NCI-H187 treated with DMSO at 0.1 percent for 48 hours (cell line): ENCODE measurements at places on chromosomes 6 and 20.

GRCh38 chr6:154872542-154873114 is 122.5 kb upstream of the TIAM2 start:
- DNase-seq = peak; percentile 78

DNA sequence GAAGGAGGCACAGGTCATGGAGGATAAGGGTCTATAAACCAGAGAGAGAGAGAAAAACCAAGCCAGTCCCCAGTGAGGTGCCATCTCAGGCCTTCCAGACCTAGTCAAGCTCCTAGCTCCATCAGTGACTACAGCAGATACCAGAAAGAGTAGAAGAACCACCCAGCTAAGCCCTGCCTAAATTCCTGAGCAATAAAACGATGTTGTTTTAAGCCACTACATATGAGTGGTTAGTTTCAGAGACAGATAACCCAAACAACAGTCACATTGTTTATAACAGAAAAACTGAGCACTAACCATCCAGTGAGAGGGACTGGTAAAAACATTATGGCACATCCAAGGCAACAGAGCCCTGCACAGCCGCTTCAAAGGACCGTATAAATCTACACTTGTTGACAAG is 59.2 kb downstream of the BMP7 start:
- no peak for DNase-seq

GRCh38 chr6:168012431-168013249 is 15.2 kb downstream of the KIF25 start:
- DNase-seq = no peak

GRCh38 chr6:43747784-43748183 is 22.2 kb upstream of the VEGFA start:
- DNase-seq = no peak

GRCh38 chr20:37734228-37734985 is 40.6 kb downstream of the CTNNBL1 start:
- DNase-seq = no peak

- DNase-seq = no peak
These were observed 256.7 kb downstream of the BMP7 start for GRCh38 chr20:57009775-57010174.

DNA sequence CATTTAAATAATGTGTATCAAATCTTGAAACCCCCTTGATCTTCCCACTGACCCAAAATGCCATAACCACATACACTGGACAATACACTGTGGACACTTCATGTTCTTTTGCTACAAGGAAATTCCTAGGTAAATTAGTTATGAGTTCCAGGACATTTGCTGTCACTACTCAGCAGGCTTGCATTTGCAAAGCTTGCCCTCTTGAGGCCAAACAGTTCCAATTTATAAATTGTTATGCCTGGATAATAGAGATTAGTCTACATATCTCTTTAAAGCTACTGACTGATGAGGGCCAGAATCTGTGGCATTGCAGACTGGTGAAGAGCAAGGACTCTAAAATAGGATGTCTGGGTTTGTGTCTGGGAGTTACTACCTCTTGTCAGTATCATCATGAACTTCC is 17.4 kb upstream of the RAB32 start:
- DNase-seq = no peak

DNA sequence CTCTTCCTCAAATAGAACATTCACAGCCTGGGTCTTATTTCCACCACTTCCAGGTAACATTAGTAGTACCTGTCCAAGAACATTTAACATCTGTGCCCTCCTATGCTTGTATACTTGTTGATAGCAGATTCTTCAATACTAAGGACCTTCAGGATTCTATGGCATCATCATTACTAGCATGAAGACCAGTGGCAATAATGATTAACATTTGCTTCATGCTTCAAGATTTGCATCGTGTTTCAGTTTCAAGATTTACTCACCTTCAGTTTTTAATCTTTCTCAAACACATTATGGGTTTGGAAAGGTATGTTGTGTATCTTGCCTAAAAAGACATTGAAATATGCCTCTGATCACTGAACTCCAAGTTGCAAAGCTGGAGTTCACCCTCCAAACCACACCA is 412.8 kb upstream of the NRSN1 start:
- DNase-seq = no peak

DNA sequence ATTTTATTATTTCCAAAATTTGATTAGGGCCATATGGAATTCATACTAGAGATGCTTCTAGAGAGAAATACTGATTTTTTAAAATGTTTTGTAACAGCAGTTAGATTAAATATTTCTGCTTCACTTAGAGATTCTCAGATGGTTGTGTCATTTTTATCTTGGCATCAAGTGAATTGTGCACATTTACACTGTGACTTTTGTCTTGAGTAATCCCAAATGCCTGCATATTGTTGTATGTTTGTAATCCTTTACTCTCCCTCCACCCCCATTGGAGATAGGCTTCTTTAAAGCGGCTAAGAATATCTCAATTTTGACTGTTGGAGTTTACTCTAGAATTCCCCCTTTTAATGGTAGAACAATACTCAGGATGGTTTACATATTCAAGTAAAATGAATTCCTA is 19.0 kb downstream of the STX16 start:
- no peak for DNase-seq

- DNase-seq = no peak
These were observed 4.6 kb upstream of the GUCA1B start for GRCh38 chr6:42199106-42199981.

GRCh38 chr20:6819599-6819998 is 52.1 kb downstream of the BMP2 start:
- no peak for DNase-seq

DNA sequence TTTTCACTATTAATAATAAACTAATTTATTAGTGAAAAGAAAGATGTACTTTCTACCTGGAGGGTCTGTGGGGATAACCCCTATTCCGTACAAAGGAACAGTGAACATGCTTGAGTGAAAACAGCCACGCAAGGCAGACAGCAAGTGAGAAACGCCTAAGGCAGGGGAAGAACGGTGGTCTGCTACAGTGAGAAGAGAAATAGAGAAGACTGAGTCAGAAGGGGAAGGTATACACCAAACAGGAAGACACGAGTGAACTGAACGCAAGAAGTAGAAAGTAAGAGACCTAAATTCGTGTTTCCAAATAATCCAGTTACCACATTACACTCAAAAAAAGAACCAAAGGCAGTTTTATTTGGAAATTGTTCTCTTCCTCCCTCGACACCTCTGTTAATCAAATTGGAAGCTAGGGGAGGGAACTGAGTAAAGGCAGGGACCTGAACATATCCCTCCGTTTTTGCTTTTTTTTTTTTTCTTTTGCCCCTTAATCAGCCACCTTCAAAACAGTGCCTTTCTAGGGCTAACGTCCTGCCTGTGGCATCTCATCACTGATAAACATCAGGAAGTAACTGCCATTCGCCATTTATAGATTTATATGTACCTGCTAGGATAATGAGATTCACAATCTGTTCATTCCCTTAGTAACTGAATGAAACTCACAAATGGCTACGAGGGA is 48.9 kb downstream of the ATXN1 start:
- no peak for DNase-seq

- DNase-seq = no peak
These were observed 16.6 kb upstream of the SCML4 start for GRCh38 chr6:107840636-107841274.

GRCh38 chr6:108875161-108875555 is 26.9 kb downstream of the ARMC2 start:
- DNase-seq = no peak

GRCh38 chr20:6115221-6115895 is 7.5 kb downstream of the FERMT1 start:
- no peak for DNase-seq

DNA sequence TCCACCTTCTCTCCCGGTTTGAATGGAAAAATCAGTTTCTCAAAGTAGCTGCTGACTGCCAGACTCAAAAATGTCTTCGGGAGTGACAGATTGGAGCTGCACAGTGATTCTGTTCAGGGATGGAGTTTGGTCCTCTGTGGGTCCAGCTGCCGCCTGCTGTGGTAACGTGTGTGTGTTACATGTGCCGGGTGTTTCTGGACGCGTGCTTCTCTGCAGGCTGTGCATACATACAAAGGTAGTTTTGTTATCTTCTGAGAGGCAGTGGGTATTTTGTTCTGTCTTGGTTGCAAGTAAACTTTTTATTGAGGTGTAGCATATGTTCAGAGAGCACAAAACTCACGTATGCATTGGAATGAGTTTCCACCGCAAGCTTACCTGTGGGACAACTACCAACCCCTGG is 41.3 kb upstream of the NAA20 start:
- no peak for DNase-seq

- DNase-seq = no peak
These were observed 59.4 kb downstream of the GINS1 start for GRCh38 chr20:25466846-25467245.

- peak; percentile 6 for DNase-seq
These were observed 88.6 kb upstream of the TGM3 start for GRCh38 chr20:2206957-2207769.

DNA sequence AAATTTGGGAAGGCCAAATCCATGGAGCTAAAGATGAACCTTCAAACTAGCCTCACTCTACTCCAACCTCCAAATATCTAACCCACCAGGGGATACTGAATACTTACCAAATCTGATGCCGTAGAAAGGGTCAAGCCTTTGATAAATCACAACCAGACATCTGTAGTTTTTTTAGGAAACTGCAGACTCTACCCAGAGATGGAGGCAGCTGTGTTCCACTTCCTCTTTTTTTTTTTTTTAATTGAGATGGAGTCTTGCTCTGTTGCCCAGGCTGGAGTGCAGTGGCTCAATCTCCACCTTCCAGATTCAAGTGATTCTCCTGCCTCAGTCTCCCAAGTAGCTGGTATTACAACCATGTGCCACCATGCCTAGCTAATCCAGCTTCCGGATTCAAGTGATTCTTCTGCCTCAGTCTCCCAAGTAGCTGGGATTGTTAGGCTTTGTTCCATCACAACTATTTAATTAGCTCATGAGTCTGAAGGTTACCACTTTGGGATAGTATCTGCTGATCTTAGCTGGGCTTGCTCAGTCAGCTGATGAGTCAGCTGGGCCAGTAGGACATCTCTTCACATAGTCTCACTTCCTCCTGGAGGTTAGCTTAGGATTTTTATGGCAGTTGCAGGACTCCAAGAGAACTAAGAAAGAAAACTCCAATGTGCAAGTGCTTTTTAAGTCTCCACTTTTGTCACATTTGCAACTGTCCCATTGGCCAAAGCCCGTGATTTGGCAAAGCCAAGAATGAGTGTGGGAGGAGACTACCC is 13.3 kb downstream of the FRK start:
- no peak for DNase-seq

DNA sequence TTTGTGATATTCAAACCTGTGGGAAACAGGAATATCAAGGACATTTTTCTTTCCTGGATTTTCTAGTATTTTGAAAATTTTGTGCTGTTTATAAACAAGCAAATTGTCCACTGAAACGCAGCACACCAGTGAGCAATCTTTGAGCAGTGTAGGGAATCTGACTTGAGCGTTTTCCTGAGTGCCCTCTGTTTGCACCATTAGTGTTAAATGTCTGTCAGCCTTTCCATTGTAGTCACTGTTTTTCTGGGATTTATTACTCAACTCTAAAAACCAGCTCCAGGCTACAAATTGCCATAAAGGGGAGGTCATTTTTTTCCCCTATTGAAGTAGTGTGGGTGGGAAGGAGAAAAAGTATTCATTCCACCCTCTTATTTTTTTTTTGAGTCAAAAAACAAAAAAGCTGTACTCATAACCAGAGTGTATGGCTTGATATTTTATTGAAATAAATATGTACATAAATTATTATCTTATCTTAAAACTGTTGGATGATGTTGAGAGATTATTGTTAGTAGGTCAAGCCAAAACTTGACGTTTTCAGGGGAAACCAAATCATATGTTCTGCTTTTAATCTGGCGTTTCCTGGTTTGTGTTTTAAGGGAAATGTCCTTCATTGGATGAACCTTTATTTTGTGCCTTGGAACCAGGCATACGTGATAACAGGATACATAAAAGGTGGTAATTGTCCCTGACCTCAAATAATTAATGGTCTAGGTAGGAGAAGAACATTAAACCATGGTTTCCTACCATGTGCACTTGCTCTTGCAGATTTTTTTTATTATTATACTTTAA is 51.8 kb downstream of the TSHZ2 start:
- no peak for DNase-seq

DNA sequence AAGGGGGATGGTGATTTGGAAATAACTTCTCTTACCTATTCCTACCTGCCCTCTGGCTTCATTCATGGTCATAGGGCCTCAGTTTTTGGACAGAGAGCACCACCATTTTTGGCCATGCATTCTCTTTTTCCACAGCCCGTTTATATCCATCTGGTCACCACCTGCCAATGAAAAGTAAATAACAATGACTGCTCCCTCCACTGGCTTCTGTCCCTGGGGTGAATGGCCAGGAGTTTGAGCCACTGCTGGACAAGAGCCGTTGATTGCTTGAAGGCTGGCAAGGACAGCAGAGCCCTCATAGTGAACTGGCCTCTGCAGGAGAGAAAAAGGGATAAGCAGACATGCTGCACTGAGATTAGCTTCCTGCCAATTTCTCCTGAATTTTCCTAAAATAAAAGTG is 261.8 kb downstream of the ADGB start:
- DNase-seq = no peak

- no peak for DNase-seq
These were observed 51.3 kb upstream of the ARMC2 start for GRCh38 chr6:108796875-108797274.

- DNase-seq = no peak
These were observed 27.4 kb upstream of the MAPRE1 start for GRCh38 chr20:32792316-32792715.

GRCh38 chr20:58523971-58524315 is 8.7 kb upstream of the APCDD1L start:
- no peak for DNase-seq

DNA sequence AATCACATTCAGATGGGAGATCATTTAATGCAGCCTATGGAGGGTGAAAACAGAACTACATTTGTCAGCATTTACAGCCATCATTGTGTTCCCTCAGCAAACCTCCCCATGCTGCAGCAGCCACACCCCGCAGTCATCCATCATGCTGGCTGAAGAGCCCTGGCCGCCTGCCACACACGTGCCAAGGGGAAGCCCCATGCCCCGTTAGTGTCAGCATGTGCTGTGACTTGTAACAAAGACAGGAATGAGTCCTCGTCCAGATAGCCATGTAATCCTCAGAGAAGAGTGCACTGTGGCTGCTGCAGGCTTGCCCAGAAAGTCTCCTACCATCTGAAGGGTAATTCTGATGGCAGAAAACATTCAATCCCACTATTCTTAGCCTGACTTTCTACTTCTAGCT is 1097.8 kb downstream of the KIF16B start:
- DNase-seq = no peak

DNA sequence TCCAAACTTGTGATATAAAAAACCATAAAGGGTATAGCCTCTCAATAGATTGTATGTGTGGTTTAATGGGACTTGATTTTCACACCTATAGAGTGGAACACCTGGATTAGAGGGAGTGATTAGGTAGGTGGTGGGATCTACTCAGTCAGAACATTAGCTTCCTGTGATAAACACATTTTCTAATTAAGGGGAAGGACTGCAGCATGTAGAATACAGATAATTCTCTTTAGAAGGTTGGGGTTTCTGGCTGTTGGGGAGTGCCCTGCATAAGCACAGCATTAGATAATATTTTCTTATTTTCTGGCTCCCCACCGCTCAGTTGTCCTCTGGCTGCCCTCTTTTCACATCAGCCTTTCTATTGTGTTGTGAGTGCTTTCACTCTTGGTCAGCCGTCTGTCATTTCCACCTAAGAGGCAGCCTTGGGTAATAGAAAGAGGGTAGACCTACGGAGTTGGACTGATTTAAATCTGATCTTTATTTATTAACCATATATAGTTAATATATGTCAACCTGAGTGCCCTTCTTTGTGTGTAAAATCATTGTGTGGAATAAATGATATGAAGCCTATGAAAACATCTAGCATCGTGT is 8.0 kb downstream of the CSE1L start:
- DNase-seq = no peak
